ENCODE measurements at places on chromosomes 11 and 22.

GRCh38 chr11:134223121-134223520, 646 bp downstream of the NCAPD3 start:
- peak overlapping the region; percentile 98 for H3K27ac ChIP-seq
- no peak for DNase-seq
- H3K4me1 ChIP-seq, result peaks cover 42% of the 10 kb centered on the region

DNA sequence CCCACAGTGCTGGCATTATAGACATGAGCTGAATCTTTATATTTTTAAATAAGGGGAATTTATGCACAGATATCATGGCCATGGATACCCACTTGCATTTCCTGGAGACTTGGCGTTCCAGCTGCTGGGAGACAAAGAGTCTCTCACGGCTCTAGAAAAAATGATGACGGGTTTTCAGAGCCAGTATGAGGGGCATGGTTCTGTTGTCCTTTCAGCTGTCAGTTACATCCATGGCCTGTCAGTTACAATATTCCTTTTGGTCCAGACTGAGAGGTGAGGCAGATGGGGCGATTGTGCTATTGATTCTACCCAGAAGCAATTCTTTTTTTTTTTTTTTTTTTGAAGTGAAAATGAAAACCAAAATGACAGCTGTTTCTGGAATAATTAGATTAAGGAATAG, 29.7 kb downstream of the USH1C start:
- H3K36me3 ChIP-seq, result no peaks in the 10 kb centered on the region
- no peaks in the 10 kb centered on the region for H3K27me3 ChIP-seq
- no peak overlapping the region for H3K4me3 ChIP-seq
- H3K27ac ChIP-seq, result no peak overlapping the region
- no peak for DNase-seq

- no peak for DNase-seq
- no peak overlapping the region for H3K4me3 ChIP-seq
- no peaks in the 10 kb centered on the region for H3K27me3 ChIP-seq
- H3K4me1 ChIP-seq, result no peaks in the 10 kb centered on the region
- no peaks in the 10 kb centered on the region for H3K36me3 ChIP-seq
- no peak overlapping the region for H3K27ac ChIP-seq
Observed at GRCh38 chr11:61880031-61880430, 11.3 kb downstream of the FADS3 start.

DNA sequence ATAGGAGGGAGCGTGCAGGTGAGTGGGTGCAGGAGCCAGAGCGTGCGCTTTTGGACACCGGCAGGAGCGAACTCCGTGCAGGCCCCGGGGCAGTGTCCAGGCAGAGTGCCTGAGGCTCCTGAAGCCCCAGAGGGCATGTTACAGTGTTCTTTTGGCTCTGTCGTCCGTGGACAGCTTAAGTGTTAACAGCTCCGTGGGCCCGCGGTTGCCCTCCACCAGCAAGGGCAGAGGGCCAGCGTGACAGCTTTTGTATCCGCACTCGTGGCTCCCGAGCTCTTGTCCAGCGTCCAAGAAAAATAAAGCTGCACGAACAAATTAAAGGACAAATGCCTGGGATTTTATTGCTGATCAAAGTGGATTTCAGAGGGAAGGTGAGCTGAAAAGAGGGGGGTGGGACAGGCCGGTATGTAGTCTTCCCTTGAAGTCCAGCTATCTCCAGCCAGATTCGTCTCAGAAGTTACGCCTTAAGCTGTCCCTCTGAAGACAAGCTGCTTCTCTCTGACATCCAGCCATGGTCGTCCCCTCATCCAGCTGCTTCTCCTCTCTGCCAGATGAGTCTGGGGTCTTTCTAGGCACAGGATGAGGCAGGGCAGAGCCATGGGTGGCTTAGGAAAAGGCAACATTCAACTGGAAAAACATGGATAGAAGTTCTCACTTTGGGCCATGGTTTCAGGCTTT, 968 bp upstream of the TMEM109 start:
- H3K4me1 ChIP-seq, result peaks cover 39% of the 10 kb centered on the region
- peaks cover under 1% of the 10 kb centered on the region for H3K36me3 ChIP-seq
- no peak for DNase-seq
- H3K27ac ChIP-seq, result peak overlapping the region; percentile 98
- H3K27me3 ChIP-seq, result peaks cover 13% of the 10 kb centered on the region

- DNase-seq, result no peak
- no peak overlapping the region for H3K4me3 ChIP-seq
- H3K27ac ChIP-seq, result no peak overlapping the region
- no peaks in the 10 kb centered on the region for H3K4me1 ChIP-seq
Observed at GRCh38 chr22:49351761-49352227, 475.9 kb downstream of the BRD1 start.

DNA sequence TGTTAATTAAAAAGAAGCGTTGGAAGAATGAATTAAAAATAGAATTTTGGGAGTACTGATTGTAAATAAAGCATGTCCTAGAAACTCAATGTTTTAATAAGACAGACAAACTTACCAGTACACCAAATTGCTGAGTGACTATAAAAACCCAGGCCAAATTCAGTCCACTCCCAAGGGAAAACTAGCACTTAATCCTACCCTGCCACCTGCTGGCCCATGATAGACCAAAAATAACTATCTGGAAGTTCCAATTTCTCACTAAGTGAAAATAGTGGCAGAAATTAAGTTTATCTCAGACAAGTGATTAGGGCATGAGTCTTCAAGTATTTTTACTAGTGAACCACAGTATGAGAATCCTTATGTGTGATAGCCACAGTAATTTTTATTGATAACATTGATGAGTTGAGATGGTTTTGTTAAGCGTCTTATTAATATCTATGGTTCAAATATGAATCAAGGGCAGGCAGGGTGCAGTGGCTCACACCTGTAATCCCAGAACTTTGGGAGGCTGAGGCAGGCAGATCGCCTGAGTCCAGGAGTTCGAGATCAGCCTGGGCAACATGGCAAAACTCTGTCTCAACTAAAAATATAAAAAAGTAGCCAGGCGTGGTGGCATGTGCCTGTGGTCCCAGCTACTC, 9.8 kb upstream of the DDX10 start:
- H3K36me3 ChIP-seq, result no peaks in the 10 kb centered on the region
- peaks cover 2% of the 10 kb centered on the region for H3K27me3 ChIP-seq
- peak; percentile 20 for DNase-seq
- no peaks in the 10 kb centered on the region for H3K4me1 ChIP-seq

GRCh38 chr11:82810326-82810725, 76.7 kb upstream of the FAM181B start:
- H3K27ac ChIP-seq, result no peak overlapping the region
- H3K4me1 ChIP-seq, result no peaks in the 10 kb centered on the region
- no peaks in the 10 kb centered on the region for H3K36me3 ChIP-seq
- no peak for DNase-seq

GRCh38 chr11:2828585-2829330, 56.8 kb downstream of the CDKN1C start:
- H3K4me3 ChIP-seq, result no peak overlapping the region
- no peaks in the 10 kb centered on the region for H3K36me3 ChIP-seq
- no peak overlapping the region for H3K27ac ChIP-seq

DNA sequence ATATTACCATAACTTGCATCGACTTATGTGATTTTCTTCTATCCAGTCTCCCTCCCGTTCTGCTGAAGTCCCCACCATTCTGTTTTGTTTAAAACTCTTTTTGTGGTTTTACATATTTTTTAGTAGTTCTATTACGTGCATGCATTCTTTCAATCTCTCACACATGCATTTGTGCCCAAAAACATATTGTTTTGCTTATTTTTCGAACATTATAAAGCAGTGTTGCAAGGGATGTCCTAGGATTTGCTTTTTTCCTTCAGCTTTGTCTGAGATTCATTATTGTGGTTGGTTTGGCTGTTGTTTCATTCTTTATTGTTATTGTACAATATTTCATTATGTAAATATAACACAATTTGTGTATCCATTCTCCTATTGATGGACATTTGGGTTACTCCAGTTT, 235.7 kb downstream of the DYNC2H1 start:
- no peak overlapping the region for H3K4me3 ChIP-seq
- no peak for DNase-seq
- no peaks in the 10 kb centered on the region for H3K4me1 ChIP-seq

- H3K4me1 ChIP-seq, result no peaks in the 10 kb centered on the region
- DNase-seq, result no peak
- no peak overlapping the region for H3K27ac ChIP-seq
- H3K4me3 ChIP-seq, result no peak overlapping the region
Observed at GRCh38 chr11:108340973-108341372, 118.1 kb downstream of the ATM start.

DNA sequence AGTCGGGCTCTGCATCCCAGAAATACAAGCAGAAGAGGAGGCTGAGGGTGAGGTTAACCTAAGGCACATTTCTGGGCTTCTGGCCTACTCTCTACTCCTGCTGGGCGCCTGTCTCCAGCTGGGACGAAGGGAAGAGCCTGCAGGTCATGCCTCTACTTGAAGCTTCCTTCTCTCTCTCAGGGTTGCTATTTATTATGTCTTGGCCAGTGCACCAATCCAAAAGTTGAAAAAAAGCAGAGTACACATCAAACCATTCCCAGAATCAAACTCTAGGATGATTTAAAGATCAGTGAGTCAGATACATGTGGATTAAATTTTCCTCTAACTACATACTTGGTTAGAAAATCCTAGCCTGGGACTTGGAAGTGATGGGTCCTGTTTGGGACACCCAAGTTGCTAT, 60.2 kb upstream of the CDON start:
- DNase-seq, result no peak
- H3K4me1 ChIP-seq, result no peaks in the 10 kb centered on the region

- peaks cover 3% of the 10 kb centered on the region for H3K4me1 ChIP-seq
- H3K36me3 ChIP-seq, result peaks cover 45% of the 10 kb centered on the region
- H3K4me3 ChIP-seq, result no peak overlapping the region
- H3K27me3 ChIP-seq, result no peaks in the 10 kb centered on the region
- no peak overlapping the region for H3K27ac ChIP-seq
Observed at GRCh38 chr22:24112188-24112587, 69.1 kb upstream of the SUSD2 start.

DNA sequence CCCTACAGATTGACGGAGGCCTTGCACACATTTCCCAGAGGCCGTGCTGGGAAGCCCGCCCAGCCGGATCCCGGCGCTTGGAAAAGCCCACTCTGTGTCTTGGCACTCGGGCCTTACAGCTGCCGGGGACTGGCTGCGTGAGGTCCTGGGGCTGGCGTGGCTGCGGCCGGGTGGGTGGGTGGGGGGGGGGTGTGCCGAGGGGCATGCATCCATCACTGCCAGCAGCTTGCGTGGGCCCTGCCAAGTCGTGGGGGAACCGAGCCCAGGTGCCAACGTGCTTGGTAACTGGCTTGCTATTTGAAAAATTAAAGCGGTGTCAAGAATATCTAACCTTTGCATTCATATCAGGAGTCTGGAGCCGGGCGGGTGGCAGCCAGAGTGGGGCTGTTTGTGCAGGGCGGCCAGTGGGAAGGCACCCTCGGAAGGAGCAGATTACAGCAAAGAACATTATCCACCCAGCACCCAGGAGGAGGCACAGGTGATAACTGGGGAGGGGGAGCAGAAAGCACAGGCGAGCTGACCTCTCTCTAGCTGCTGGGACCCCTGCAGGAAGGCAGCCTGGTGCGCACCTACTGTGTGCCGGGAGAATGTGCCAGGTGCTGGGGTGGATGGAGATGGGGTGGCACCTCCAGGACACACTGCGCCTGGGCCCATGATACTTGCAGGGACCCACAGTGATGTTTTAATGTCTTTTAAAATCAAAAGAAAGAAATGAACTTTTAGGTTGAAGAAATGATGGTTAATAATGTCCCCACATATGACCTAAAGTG, 28.5 kb upstream of the SMIM38 start:
- no peaks in the 10 kb centered on the region for H3K27me3 ChIP-seq
- H3K4me1 ChIP-seq, result peaks cover 32% of the 10 kb centered on the region
- no peak overlapping the region for H3K4me3 ChIP-seq
- no peak overlapping the region for H3K27ac ChIP-seq

DNA sequence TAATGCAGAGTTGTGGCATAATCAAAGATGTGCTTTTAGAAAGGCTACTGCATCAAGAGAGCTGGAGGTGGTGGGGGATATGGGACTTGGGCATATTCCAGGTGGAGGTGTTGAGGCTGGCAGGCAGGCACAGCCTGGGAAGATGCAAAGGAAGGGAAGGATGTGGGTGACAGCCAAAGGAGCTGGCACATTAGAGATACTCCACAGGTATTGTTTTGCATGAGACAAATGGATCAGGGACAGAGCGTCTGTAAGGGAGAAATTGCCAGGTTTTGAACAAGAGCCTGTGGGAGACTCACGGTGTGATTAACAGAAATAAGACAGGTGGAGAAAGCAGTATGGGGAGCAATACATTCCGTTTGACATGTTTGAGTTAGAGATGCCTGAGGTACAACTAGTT, 263.7 kb downstream of the NELL1 start:
- H3K27me3 ChIP-seq, result no peaks in the 10 kb centered on the region
- H3K27ac ChIP-seq, result no peak overlapping the region
- H3K36me3 ChIP-seq, result no peaks in the 10 kb centered on the region
- no peaks in the 10 kb centered on the region for H3K4me1 ChIP-seq

GRCh38 chr22:37254867-37255233, 10.8 kb upstream of the RAC2 start:
- H3K27ac ChIP-seq, result no peak overlapping the region
- H3K4me1 ChIP-seq, result peaks cover 7% of the 10 kb centered on the region
- H3K36me3 ChIP-seq, result no peaks in the 10 kb centered on the region
- no peaks in the 10 kb centered on the region for H3K27me3 ChIP-seq

GRCh38 chr22:40432625-40433024, 62.2 kb downstream of the SGSM3 start:
- peaks cover 74% of the 10 kb centered on the region for H3K36me3 ChIP-seq
- no peak for DNase-seq
- H3K4me3 ChIP-seq, result no peak overlapping the region
- H3K4me1 ChIP-seq, result peaks cover 11% of the 10 kb centered on the region
- no peaks in the 10 kb centered on the region for H3K27me3 ChIP-seq

- H3K4me1 ChIP-seq, result peaks cover 22% of the 10 kb centered on the region
- no peak within 1 kb of the TSS for H3K4me3 ChIP-seq
Observed at GRCh38 chr11:117796872-117797529, at the start of gene DSCAML1. DSCAML1 (minus strand) TSS chr11:117797216; CDS start chr11:117797079, 137 bp downstream.

GRCh38 chr11:129163714-129164164, 28.4 kb downstream of the ARHGAP32 start:
- H3K4me3 ChIP-seq, result no peak overlapping the region
- no peaks in the 10 kb centered on the region for H3K4me1 ChIP-seq
- DNase-seq, result no peak
- no peaks in the 10 kb centered on the region for H3K36me3 ChIP-seq
- H3K27ac ChIP-seq, result no peak overlapping the region

DNA sequence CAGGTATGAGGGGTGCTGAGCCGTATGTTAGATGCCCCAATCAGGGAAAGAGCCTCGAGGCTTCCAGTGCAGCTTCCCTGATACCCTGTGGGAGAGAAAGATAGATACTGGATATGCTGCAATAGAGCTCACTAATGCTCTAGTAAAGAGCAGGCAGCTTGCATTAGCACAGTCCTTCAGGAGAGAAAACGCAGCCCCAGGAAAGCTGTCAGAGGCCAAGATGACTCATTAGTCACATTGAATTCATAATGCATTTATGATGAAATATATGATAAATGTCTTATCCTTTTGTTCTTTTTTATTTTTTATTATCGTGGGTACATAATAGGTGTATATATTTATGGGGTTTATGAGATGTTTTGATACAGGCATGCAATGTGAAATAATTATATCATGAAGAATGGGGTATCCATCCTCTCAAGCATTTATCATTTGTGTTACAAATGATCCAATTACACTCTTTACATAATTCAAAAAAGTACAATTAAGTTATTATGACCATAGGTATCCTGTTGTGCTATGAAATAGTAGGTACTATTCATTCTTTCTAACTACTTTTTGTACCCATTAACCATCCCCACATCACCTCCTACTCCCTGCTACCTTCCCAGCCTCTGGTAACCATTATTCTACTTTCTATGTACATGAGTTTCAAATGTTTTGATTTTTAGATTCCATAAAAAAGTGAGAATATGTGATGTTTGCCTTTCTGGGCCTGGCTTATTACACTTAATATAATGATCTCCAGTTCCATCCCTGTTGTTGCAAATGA, 94.5 kb upstream of the TOP3B start:
- no peaks in the 10 kb centered on the region for H3K36me3 ChIP-seq
- no peak overlapping the region for H3K27ac ChIP-seq
- H3K4me1 ChIP-seq, result no peaks in the 10 kb centered on the region
- DNase-seq, result no peak

Data from CD4-positive, CD25-positive, alpha-beta regulatory T cell (primary cell).